Left ventricle myocardium inferior (tissue), 1 donor: ENCODE measurements at places on chromosomes 4 and X. TPM values are rescaled to one million over a fixed set of nuclear protein-coding genes. Genes with fewer than 3 reads are reported as not detected.

The COL4A6 gene
- total RNA-seq, result 9.8 TPM

The FGF13 gene
- 1.7 TPM for total RNA-seq

The TRIM60 gene
- total RNA-seq, result not detected

GRCh38 chrX:149711545-149712236, at the start of gene MAGEA11:
MAGEA11 (plus strand) TSS chrX:149712060; CDS start chrX:149713160, 1,100 bp downstream.
- DNase-seq, result no peak

GRCh38 chrX:56107320-56107719, 124.8 kb upstream of the KLF8 start:
- no peak for DNase-seq

DNA sequence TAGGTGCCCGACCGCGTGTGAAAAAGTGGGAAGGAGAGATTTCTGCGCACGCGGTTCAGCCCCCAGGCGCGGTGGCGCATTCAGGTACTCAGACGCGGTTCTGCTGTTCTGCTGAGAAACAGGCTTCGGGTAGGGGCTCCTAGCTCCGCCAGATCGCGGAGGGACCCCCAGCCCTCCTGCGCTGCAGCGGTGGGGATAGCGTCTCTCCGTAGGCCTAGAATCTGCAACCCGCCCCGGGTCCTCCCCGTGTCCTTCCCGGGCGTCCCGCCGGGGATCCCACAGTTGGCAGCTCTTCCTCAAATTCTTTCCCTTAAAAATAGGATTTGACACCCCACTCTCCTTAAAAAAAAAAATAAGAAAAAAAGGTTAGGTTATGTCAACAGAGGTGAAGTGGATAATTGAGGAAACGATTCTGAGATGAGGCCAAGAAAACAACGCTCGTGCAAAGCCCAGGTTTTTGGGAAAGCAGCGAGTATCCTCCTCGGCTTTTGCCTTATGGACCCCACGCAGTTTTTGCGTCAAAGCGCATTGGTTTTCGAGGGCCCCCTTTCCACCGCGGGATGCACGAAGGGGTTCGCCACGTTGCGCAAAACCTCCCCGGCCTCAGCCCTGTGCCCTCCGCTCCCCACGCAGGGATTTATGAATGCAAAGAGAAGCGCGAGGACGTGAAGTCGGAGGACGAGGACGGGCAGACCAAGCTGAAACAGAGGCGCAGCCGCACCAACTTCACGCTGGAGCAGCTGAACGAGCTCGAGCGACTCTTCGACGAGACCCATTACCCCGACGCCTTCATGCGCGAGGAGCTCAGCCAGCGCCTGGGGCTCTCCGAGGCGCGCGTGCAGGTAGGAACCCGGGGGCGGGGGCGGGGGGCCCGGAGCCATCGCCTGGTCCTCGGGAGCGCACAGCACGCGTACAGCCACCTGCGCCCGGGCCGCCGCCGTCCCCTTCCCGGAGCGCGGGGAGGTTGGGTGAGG, 3.7 kb downstream of the SHOX start:
- no peak for DNase-seq

DNA sequence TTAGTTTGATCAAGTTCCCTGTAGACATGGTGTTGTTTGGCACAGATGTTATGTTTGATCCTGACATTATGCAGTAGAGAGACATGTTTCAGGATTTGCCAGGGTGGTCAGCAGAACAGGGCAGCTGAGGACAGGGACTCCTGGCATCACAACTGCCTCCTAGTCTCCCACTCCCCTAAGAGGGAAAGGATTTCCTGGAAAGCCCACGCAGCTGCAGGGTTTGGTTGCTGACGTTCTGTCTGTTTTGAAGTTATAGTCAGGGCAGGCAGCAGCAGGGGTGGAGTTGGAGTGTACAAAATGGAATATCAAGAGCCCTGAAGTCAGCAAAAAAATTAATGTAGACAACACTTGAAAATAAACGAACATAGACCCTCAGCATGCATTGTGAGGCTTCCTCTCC, 125.4 kb downstream of the CPE start:
- DNase-seq, result no peak

- DNase-seq, result no peak
These were observed 41.3 kb downstream of the DOCK11 start for GRCh38 chrX:118536687-118537461.

DNA sequence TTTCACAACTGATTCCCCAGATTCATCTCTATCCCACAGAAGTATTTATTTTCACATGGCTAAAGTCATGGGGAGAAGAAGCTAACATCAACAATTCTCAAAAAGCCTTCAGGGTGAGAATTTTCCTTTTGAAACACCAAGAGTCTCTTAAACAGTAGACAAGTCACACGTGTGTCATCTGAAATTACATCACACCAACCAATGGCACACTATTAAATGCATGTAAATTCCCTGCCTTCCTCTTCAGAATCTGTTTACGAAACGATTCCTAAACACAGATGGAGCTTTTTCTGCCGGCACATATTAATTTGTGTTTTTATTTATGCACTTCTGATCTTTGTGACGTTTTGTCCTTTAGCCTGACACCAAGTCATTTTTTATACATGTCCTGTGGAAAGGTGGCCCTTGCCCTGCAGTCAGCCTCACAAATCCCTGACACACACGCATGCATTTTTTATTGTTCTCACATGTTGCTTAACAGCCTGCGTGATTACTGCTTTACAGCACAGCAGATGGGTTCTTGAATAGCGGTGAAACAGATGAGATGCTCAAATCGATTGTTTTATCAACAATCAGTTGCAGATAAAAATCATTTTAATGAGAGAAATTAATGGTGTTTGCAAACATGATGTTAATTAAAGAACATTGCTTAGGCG, 735.9 kb upstream of the TENM3 start:
- DNase-seq, result no peak
